WERI-Rb-1 (cell line): ENCODE measurements at places on chromosomes 4 and X.

- no peak for DNase-seq
Measured at GRCh38 chr4:171561419-171561818, 251.8 kb upstream of the GALNTL6 start.

DNA sequence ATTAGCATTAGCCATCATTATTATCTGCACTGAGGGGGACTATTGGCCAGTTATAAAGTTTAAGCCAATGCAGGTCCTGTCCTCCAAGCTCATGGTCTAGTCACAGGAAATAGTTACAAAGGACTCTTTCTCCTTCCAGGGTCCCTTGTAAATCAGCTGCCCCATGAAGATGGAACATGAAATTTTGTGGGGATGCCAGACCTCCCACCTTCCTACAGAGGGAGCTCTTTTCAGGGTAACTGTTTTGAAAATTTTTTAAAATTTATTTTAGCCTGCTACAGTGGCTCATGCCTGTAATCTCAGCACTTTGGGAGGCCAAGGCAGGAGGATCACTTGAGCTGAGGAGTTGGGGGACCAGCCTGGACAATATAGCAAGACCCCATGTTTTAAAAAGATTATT lies 124.4 kb upstream of the SLC34A2 start:
- no peak for DNase-seq

DNA sequence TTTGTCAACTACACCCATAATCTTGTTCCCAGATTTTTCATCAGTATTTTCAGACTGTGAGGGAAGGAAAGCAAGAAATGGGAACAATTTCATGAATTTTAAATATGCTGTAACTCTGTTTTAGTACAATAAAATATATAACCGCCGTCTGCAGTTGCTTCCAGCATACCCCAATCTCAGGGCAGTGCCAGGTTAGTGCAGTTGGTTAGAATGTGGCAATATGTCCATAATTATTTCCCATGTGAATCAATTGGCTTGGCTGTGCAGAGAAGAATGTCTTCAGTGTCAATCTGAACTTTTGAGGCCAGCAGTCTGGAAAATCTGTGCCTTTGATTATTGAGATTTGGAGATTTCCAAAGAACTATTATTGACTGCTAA lies 5.0 kb upstream of the MMAA start:
- DNase-seq = no peak

GRCh38 chr4:48042979-48043461 lies 26.4 kb downstream of the NIPAL1 start:
- DNase-seq = no peak

- no peak for DNase-seq
Measured at GRCh38 chr4:136036744-136037143, 1495.5 kb downstream of the PCDH18 start.

DNA sequence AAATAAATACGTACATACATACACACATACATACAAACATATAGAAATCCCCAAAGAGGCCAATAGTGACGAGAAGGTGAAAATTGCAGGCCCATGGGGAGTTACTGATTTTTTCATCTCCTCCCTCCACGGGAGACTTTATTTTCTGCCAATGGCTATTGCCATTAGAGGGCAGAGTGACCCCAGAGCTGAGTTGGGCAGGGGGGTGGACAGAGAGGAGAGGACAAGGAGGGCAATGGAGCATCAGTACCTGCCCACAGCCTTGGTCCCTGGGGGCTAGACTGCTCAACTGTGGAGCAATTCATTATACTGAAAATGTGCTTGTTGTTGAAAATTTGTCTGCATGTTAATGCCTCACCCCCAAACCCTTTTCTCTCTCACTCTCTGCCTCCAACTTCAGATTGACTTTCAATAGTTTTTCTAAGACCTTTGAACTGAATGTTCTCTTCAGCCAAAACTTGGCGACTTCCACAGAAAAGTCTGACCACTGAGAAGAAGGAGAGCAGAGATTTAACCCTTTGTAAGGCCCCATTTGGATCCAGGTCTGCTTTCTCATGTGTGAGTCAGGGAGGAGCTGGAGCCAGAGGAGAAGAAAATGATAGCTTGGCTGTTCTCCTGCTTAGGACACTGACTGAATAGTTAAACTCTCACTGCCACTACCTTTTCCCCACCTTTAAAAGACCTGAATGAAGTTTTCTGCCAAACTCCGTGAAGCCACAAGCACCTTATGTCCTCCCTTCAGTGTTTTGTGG lies 180.7 kb downstream of the AR start:
- DNase-seq = no peak

- DNase-seq = no peak
Measured at GRCh38 chrX:36978886-36979285, 29.3 kb upstream of the FAM47C start.
